Iris pigment epithelial cell (primary cell): ENCODE measurements at places on chromosomes 5 and 9.
A peak's percentile ranks its signal among the peaks of the same experiment; 100 is the strongest.

- DNase-seq = no peak
Measured at GRCh38 chr9:137366891-137367381, 56.0 kb downstream of the EXD3 start.

- DNase-seq = no peak
Measured at GRCh38 chr5:141941779-141942178, 16.2 kb downstream of the PCDH12 start.

- DNase-seq = no peak
Measured at GRCh38 chr5:154900066-154900465, 37.9 kb downstream of the GEMIN5 start.

DNA sequence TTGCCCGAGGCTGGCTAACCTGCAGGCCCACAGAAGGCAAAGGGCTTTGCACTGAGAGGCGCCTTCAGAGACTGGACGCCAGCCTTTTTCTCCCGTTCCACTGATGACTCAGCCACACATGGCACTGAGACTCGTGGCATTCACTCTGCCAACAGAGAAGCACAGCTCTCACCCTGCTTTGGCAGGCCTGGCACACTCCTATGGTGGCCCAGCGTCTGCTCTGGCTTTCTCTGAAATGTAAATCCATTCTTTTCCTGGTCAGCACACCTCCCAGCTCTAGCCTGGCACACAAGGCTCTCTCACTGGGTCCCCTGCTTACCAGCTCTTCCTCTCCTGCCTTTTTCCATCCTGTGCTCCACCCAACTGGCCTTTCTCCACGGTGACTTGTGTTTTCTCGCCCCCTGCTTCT lies 5.9 kb upstream of the MELK start:
- DNase-seq = no peak

DNA sequence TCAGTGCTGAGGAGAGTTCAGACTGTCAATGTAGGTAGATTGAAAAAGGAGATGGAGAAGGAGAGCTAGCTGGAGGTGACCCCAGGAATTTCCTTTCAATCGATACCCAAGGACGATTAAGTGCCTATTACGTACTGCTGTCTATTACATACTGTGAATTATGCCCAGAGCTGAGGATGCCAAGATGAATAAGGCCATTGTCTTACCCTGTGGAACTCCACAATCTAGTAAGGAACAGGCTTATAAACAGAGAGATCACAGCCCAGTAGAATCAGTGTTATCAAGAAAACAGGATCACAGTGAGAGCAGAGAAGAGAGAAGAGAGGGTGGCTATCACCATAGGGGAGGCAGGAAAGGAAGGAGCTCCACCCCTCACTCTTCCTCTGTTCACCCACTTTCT lies 54.1 kb upstream of the PDE8B start:
- DNase-seq = no peak

- no peak for DNase-seq
Measured at GRCh38 chr5:104071887-104072286, 509.3 kb upstream of the NUDT12 start.

GRCh38 chr9:20095430-20096092 lies 306.7 kb upstream of the SLC24A2 start:
- no peak for DNase-seq

DNA sequence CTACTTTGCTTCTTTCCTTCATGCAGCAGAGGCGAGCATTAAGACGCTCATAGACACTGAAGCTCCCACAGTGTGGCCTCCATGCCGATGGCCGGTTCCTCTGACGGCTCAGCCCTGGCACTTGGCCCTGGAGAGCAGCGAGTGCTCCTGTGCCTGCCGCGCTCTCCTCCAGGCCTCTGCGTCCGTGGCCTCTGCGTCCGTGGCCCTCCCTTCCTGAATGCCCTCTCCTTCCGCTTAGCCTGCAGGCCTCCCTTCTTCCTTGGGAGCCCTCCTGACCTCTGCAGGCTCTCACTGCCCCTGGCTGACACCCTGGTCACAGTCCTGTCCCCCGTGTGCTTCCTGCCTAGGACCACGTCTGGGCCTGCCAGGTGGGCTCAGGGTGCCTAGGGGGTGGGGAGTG lies 92.8 kb downstream of the ZNF354C start:
- DNase-seq = no peak

- DNase-seq = peak; percentile 96
Measured at GRCh38 chr5:81420039-81420667, 26.2 kb upstream of the ACOT12 start.

DNA sequence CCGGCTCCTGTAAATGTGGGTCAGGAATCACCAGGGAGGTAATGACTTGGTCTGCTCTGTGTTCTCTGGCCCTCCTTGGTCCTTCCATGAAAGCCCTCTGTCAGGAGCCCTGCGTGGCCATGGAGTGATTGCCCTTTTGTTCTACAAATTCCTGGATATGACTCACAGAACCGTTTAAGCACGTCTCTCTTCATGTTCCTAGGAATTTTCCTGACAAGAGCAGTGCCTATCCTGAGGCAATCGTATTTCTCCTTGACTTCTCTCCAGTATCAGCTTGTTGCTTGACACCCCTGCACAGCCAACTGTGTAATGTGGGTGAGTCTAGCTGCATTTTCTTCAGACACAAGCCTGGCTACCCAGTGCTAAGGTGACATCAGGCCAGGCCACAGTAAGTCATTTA lies 274.3 kb upstream of the ZNF462 start:
- no peak for DNase-seq

DNA sequence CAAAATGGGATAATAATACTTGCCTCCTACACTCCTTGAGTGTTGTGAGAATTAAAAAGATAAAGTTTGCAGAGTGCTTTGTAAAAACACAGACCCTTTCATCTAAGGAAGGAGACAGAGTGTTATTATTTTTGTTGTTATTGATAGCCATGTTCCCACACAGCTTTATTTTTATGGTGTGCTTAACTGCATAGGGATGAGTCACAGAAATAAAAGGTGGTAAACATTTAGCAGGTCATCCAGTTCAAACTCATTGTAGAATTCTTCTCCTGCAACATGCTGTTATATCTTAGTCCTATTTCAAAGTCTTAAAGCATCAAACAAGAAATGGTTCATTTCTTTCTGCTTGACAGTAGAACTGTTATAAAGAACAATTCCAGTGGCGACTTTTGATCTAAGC lies 367.5 kb upstream of the ACTBL2 start:
- no peak for DNase-seq

DNA sequence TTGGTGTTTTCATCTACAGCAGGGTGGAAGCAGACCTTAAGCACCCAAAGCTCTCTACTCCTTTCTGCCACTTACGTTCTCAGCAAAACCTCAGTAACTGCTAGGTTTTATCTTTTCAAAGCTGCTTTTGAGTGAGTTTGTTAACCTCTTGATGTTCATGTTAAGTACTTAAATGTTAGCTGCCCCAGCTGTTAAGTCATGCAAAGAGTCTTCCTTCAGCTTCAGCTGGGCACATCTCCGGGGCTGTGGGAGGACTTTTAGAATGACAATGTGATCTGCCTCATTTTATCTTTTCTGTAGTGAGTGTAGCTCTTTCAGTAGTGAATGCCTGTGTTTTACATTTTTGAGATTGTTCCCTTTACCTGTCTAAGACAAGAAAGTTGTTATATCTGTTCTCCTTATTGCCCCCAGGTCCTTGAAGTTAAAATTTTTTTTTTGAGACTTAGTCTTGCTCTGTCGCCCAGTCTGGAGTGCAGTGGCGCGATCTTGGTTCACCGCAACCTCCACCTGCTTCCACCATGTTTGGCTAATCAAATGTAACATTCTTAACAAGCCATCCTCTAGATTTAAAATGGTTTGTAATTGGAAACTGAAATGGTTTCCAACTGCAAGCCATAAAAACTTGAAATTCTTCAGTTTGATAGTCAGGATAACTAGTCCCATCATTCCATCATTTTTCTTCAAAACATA lies 19.6 kb downstream of the KDM4C start:
- DNase-seq = no peak
